ENCODE measurements at places on chromosomes 1 and 21. TPM values are rescaled to one million over a fixed set of nuclear protein-coding genes. Genes with fewer than 3 reads are reported as not detected.

DNA sequence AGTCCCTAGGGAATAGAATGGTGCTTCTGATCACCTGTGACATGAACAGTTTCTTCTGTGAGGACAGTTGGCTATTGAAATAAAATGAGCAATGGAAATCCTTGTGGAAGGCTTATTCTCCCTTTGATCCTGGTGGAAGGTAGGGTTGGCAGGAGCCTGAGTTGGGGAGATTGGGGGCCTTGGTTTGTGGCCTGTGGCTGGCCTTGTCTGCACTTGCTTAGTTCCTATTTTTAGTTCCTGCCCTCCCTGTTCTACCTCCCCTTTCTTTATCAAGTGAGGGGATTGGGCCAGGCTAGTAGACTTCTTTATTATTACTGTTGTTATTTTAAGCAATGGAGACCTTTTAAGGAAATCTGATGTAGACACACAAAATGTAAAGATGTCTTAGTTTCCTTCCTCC is 8.2 kb downstream of the DMRTB1 start:
- ATAC-seq, result no peak

- ATAC-seq, result no peak
These were observed 29.3 kb downstream of the SDC3 start for GRCh38 chr1:30879126-30879786.

GRCh38 chr1:234965111-234965510 is 163.5 kb downstream of the TOMM20 start:
- ATAC-seq, result peak; percentile 38

DNA sequence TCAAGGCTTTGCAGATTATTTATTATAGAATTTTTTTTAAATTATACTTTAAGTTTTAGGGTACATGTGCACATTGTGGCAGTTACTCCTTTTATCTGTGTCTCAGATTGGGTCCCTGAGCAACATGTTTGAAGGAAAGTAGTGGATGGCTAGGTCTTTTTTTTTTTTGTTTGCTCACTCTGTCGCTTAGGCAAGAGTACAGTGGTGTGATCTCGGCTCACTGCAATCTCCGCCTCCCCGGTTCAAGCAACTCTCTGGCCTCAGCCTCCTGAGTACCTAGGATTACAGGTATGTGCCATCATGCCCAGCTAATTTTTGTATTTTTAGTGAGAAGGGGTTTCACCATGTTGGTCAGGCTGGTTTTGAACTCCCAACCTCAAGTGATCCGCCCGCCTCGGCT is 39.6 kb upstream of the KIF21B start:
- ATAC-seq, result no peak

- peak; percentile 55 for ATAC-seq
These were observed 130.9 kb downstream of the CD247 start for GRCh38 chr1:167387251-167387910.

DNA sequence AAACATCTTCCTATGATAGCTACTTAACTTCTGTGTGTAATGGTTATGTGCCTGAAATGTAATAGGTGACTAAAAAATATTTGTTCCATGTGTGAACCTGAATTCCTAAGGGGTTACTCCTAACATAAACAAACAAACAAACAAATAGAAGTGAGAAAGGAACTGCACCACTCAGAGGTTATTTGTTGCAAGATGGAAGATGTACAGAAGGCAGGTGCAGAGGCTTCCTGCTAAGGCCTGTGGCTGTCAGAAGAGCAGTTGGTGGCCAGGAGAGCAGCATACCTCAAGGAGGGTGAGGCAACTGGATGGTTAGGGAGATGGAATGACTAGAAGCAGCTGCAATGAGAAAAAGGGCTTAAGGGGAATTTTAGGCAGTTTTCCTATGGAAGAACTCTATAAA is 940.6 kb downstream of the TTLL7 start:
- ATAC-seq, result no peak

DNA sequence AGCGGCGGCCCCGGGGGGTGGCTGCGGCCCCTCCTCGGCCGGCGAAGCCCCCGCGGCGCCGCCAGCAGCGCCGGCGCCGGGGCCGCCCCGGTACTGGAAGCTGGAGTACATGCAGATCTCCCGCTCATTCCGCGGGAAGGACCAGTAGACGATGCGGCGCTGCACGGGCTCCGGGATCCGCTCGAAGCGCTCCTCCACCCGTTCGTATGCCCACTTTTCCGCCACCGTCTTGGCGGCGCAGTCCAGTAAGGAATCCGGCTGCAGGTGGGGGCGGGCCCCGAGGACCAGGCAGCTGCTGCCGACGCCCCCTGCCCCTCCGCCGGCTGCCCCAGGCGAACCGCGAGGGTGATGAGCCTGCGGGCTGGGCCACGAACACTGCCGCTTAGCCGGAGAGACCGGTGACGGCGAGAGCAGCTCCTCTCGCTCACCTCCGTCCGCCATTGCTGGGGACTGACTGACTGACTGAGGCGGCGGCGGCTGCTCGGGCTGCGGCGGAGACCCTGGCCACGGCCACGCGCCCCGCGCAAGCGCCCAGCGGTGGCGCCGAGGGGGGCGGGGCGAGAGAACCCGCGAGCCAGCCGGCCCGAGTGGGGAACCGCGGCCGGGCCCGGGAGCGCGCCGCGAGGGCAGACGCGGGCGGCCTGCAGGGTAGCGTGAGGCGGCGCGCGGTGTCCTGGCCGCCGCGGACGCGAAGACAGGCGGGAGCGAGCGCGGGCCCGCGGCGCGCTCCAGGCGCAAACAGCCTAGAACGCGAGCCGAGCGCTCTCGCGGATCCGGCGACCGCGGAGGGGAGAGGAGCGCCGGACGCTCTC is at the start of gene ZSWIM5:
TSS of gene ZSWIM5 (minus strand) at position 696 of the 812 bp plus-strand sequence. CDS start at position 441, 255 bp downstream.
- ATAC-seq, result peak; percentile 93

- no peak for ATAC-seq
These were observed 1.7 kb downstream of the SSX2IP start for GRCh38 chr1:84688463-84689061.

GRCh38 chr21:44279354-44280260 is 6.1 kb upstream of the AIRE start:
- no peak for ATAC-seq

- no peak for ATAC-seq
These were observed 23.2 kb upstream of the SPATA6 start for GRCh38 chr1:48495166-48495565.

DNA sequence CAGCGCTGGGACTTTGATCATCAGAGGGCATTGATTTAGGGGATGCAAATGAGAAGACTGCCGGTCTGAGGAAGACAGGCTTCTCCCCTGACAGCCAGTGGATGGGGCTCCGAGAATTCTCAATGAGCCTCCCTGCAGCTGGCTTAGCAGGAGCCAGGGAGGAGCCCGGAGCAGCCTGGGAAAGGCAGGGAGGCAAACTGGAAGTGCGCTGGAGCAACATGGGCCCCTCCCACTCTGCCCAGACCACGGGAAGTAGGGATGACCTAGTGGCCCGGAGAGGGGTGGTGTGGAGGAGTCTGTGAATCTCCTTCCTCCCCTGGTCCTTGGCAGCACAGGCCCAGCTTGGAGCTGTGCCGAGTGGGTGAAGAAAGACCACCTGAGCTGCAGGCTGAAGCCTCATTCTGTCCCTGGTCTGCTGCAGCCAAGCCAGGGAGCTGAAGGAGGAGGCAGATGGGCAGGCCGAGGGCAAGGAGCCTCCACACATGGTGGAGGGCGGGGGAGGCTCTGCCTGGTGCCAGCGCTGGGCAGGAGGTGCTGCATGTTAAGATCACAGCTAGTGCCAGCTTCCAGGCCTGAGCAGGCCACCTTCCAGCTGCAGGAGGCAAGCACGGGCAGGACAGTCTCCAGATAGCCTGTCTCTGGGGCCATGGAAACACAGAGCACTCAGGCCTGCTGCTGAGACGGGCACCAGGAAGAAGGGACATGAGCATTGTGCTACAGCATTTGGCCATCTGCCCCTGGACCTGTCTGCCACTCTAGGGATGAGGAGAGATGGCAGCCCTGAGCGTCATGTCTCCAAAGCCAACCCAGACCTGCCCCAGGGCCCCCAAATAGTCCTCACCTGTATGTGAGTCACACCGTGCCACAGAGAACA is 12.2 kb upstream of the CLSTN1 start:
- ATAC-seq, result peak; percentile 68

GRCh38 chr1:64268653-64269557 is 65.5 kb downstream of the UBE2U start:
- peak; percentile 50 for ATAC-seq

C1orf210 gene
- not detected for total RNA-seq

PRAMEF8 gene
- total RNA-seq, result not detected

RGS13 gene
- total RNA-seq, result 1.1 TPM

TRAPPC3 gene
- total RNA-seq, result 102 TPM

C1orf116 gene
- 1.4 TPM for total RNA-seq

TBX19 gene
- 1.5 TPM for total RNA-seq
